ENCODE measurements at places on chromosomes 2 and 18.

GRCh38 chr2:135960656-135961551 lies 24.5 kb downstream of the DARS1 start:
- peak; percentile 60 for DNase-seq

- DNase-seq: no peak
Measured at GRCh38 chr2:112962308-112963175, 15.3 kb upstream of the IL36G start.

- DNase-seq: no peak
Measured at GRCh38 chr18:70522183-70522680, 233.4 kb downstream of the SOCS6 start.

- DNase-seq: peak; percentile 18
Measured at GRCh38 chr2:27379383-27379835, 1.1 kb downstream of the ZNF513 start.

DNA sequence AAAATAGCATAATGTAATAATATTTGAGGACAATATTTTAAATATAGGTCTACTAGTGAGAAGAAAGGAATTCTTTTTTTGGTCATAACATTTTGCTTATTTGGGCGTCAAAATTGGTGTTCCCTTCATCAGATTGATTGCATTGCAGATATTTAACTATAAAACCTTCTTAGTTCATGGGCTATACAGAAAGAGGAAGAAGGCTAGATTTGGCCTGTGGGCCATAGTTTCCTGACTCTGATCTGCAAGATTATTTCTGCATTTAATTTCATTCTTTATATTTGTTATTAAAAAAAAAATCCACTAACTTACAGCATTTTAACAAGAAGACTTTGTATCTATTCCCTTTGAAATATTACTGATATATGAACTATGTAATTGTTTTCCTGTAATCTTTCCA lies 31.9 kb downstream of the PIKFYVE start:
- DNase-seq: no peak

- DNase-seq: peak; percentile 54
Measured at GRCh38 chr2:188414411-188414810, 122.7 kb downstream of the GULP1 start.

- no peak for DNase-seq
Measured at GRCh38 chr18:44033144-44033701, 647.5 kb upstream of the SETBP1 start.

DNA sequence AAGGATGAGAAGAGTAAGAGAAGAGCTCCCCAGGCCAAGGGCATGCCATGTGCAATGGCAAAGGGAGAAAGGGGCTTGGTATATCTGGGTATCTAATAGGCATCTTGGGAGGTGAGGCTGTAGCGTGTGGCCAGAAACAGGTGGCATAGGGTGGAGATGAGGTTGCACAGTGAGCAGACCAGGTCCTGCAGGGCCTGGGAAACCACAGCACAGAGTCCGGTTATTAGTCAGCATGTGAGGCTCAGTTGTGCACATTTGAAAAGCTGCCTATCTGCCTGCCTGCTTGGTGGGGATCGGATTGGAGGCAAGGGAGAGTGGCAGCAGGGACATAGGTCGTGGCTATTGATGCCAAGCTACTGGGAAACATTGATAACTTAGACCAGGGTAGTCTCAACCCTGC lies 190.6 kb downstream of the TPGS2 start:
- no peak for DNase-seq

DNA sequence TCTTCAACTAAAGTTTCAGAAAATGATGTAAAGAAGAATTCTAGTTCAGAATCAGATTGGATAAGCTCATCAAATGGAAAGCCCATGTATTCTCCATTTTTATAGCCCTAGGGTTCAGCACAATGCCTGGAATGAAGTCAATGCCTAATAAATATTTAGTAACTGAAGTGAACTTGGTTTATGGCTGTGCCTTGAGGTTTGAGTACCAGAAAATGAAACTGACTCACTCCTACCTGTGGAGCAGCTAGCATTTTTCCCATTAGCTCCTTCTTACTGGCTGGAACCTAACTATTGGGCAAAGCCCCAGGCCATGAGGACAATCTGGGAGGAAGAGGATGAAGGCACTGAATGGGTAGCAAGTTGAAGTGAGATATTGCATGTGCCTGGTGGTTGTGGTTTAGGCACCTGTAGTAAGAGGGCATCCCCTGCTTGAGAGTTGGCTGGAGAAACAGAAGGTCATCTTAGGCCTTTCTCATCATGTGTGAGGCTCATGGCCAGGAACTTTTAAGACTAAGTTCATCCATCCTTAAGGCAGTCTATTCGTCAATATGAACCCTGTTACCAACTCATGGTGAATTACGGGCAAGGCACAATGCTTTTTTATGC lies 85.0 kb upstream of the LYPD1 start:
- DNase-seq: peak; percentile 70

DNA sequence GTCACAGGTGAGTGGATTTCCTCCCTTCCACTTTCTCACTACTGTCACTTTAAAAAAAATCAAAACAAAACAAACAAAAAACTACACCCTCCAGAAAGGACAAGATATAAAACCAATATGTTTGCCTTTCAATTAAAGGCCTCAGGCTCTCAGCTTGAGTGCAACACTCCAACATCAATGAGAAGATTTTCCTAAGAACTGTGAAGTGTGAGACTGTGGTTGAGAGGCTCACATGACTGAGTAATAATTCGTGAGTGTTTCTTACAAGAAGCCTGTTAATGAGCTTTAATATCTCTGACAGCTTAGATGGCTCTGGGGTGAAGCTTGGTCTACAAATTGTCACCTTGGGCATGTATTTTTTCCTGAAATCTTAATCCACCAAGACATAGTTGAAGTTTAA lies 216.1 kb downstream of the ETAA1 start:
- no peak for DNase-seq

GRCh38 chr2:53437371-53437770 lies 330.2 kb upstream of the CHAC2 start:
- DNase-seq: no peak

DNA sequence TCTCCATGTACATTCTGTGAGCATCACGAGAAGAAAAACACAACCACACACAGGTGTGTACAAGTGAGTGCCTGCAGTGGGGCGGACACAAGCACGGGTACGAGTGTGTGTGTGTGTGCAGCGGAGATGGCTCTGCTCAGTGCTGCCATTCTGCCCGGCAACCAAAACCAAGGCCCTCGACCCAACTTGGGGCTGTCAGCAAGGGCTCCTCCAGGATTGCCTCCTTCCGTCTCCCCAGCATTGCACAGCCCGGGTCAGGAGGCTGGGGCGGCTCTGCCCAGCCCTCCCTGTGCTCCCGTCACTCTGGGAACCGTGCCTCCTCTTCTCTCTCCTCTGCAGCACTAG lies 66.5 kb downstream of the PXDN start:
- no peak for DNase-seq

- no peak for DNase-seq
Measured at GRCh38 chr2:31353179-31353578, 61.4 kb downstream of the XDH start.

GRCh38 chr2:223414646-223415045 lies 187.5 kb downstream of the SCG2 start:
- DNase-seq: no peak

DNA sequence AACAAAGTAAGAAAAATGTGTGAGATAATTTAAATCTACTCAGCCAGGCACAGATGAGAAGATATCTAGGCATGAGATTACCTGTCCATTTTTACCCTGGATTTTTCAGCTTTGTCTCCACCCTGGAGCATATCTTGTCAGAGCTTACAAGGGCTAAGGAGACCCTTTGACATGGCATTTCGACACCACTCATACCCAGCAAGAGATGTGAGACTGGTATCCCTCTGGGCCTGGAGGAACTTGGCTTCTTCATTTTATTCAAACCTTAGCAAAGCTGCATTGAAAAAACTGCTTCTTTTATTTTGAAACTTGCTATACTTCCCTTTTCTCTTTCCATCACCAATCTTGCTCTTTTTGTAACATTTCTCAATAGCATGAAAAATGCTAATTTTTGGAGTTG lies 194.9 kb upstream of the HNMT start:
- no peak for DNase-seq

DNA sequence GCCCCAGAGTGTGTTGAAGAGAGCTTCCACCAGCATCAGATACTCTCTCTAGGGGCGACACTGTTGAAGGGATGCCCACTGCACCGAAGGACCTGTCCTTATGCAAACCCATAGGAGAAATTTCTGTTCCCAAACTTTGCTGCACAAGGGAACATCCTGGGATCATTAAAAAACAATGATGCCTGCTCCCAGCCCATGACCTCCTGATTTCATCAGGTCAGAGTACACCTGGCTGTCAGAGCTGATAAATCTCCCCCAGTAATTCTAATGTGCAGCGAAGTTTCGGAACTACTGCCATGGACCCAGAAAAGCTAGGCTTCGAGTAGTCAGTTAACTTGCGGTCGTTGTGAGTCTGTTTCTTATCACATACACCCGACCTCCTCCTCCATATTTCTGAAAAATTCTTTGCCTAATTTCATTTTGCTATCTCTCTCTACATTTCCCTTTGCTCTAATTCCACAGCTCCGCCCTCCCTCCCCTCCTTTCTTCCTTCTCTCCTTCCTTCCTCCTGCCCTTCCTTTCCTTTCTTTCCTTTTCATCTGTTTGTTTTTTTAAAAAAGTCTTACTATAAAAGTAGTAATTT lies 18.8 kb downstream of the FAM124B start:
- no peak for DNase-seq

GRCh38 chr2:235697041-235697440 lies 203.2 kb downstream of the AGAP1 start:
- no peak for DNase-seq

DNA sequence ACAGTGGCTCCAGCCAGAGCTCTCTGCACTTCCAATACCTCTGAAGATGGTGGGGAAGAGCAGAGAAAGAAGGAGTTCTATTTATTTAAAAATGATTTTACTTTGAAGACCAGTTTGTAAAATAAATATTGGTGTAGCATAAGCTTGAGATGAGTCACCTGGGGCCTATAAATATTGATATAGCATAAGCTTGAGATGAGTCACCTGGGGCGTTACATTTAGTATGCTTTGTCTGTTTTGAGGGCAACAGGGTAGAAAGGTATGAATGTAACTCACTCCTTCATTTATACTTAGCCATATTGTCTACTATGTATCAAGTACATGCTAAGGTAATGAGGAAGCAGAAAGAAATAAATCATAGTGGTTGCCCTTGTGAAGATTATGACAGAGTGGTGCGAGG lies 7.7 kb upstream of the SULT1C4 start:
- DNase-seq: no peak

- DNase-seq: no peak
Measured at GRCh38 chr18:78519394-78520062, 460.1 kb upstream of the SALL3 start.

DNA sequence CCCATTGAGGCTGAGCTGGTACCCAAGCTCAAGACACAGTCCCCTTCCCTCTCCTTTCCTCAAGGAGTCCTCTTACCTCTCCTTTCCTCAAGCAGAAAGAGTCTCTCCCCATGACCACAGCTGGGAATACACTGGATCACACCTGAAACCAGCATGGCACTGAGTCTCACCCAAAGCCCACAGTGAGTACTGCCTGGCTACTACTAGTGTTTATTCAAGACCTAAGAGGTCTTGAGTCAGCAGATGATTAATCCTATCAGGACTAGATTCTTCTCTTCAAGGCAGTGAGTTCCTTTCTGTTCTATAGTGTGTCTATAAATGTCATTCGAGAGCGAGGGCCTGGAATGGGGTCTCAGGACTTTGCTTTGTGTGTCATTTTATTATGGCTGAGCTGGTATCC lies 111.4 kb downstream of the METTL4 start:
- no peak for DNase-seq

DNA sequence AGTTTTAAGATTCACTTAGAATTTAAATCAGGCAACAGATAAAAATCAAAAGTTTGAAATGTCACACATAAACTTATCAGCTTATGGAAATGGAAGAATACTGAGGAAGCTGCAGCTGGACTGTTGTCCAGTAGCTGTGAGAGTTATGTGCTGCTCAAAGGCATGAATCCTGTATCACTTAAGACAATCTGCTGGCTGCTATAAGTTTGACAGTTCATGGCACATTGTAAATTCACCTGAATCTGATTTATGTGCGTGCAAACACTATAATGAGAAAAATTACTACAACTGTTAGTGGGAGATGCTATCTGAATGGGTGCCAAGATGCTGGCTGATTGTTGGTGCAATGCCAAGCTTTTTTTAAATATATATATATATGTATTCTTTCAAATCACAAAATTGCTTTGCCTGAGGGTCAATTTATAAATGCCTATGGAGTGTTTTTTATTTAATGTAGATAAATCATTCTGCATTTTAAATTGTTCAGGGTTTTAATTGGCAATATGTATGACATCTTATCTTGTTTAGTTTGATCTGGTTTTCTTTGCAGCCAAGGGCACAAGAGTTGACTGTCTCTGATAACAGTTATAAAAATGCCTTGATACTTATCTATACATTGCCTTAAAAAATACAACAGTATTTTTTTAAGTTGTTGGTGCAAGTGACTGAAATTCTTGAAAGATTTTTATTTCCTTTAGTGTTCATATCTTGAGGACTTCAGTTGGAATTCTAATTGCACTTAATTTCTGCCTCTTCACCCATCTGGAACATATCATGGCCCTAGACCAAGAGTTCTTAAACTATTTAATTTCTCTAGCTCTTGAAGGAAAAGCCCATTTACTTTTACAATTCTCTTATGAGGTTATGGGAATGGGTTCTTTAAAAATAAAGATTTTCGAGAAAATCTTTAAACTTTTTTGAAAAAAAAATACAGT lies 48.7 kb downstream of the CAVIN2 start:
- DNase-seq: peak; percentile 14

- DNase-seq: no peak
Measured at GRCh38 chr2:151021747-151022452, 239.8 kb downstream of the RBM43 start.

- DNase-seq: peak; percentile 72
Measured at GRCh38 chr2:204177977-204178522, 241.5 kb downstream of the ICOS start.

Data from A673 (cell line).